ENCODE measurements at places on chromosomes 1 and 21.

DNA sequence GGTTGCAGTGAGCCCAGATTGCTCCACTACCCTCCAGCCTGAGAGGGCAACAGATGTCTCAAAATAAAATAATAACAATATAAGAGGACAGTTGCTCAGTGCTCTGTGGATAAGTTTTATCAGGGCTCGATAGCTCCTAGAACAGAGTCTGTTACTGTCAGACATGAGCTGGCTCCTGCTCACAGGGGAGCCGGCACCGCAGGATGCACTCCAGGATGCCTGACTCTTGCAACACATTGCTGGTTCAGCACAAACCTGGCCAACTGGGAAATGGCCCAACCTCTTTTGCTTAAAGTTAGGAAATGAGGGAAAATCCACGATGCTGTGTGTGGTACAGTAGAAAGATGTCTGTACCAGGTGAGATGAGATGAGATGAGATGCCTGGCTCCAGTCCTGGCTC lies 5.8 kb upstream of the CTSE start:
- H3K4me3 ChIP-seq, result no peak overlapping the region
- H3K27ac ChIP-seq, result no peak overlapping the region
- no peaks in the 10 kb centered on the region for H3K27me3 ChIP-seq
- no peak for DNase-seq
- no peaks in the 10 kb centered on the region for H3K4me1 ChIP-seq

GRCh38 chr1:84876353-84876752 lies 16.7 kb downstream of the LPAR3 start:
- DNase-seq, result no peak
- H3K4me3 ChIP-seq, result no peak overlapping the region
- H3K27ac ChIP-seq, result no peak overlapping the region
- peaks cover 9% of the 10 kb centered on the region for H3K36me3 ChIP-seq

- no peak overlapping the region for H3K27ac ChIP-seq
- H3K4me3 ChIP-seq, result no peak overlapping the region
- H3K27me3 ChIP-seq, result no peaks in the 10 kb centered on the region
Measured at GRCh38 chr1:232776526-232777106, 28.6 kb upstream of the MAP10 start.

- peaks cover 16% of the 10 kb centered on the region for H3K36me3 ChIP-seq
- H3K27me3 ChIP-seq, result no peaks in the 10 kb centered on the region
- H3K4me1 ChIP-seq, result peaks cover 46% of the 10 kb centered on the region
- H3K4me3 ChIP-seq, result no peak overlapping the region
- no peak for DNase-seq
Measured at GRCh38 chr1:25562101-25562927, 18.9 kb downstream of the LDLRAP1 start.

- DNase-seq, result no peak
- H3K27me3 ChIP-seq, result no peaks in the 10 kb centered on the region
- H3K4me1 ChIP-seq, result no peaks in the 10 kb centered on the region
- no peak overlapping the region for H3K4me3 ChIP-seq
- H3K27ac ChIP-seq, result no peak overlapping the region
Measured at GRCh38 chr1:170239445-170239844, 93.7 kb downstream of the NTMT2 start.

DNA sequence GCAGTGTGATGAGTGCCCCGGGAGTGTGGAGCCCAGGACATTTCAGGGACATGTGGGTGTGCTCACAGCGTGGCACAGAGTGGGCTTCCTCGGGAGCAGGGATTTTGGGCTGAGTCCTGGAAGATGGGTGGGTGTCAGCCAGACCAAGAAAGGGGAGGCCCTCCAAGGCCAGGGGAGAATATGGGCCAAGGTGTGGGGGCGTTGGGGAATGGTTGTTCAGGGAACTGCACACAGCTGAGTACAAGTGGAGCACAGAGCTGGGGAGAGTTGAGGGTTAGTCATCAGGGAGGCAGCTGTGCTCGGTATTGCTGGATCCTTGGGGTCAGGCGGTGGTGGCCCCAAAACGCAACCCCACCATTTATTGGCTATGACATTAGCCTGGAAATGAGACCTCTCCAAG lies 5.5 kb downstream of the POGK start:
- no peak overlapping the region for H3K4me3 ChIP-seq
- no peak overlapping the region for H3K27ac ChIP-seq
- no peaks in the 10 kb centered on the region for H3K4me1 ChIP-seq
- peaks cover 93% of the 10 kb centered on the region for H3K36me3 ChIP-seq
- DNase-seq, result no peak

DNA sequence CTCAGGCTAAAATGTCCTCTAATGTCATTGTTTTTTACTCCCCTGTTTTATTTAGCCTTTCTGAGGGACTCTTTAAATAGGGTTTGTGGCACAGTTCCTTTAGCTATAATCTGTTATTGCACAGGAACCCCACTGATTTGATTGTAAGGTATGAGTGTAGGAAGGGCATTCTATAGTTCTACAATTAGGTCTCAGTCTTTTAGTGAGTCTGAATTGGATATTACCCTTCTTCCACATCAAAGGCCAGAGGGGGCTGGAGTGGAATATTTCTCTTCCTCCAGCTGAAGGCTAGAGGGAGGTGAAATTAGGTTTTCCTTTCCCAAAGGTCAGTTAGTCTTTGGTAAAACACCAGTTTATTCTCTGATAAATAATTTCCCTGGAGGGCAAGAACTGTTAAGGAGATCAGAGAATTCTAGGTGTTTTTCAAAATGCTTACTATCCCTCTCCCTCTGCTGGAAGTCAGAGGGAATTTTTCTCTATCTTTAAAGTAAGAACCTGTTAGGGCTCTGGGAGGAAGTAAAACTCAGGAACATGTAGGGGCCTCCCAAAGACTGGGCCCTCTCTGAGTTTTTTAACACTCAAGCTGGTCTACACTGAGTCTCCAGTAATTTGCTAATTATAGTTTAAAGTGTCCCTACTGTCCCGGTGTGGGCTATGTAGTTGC lies 176.3 kb upstream of the ZNHIT6 start:
- no peaks in the 10 kb centered on the region for H3K36me3 ChIP-seq
- no peak for DNase-seq
- no peak overlapping the region for H3K4me3 ChIP-seq
- no peak overlapping the region for H3K27ac ChIP-seq
- peaks cover 6% of the 10 kb centered on the region for H3K27me3 ChIP-seq
